ENCODE measurements at places on chromosomes 1 and 21.

DNA sequence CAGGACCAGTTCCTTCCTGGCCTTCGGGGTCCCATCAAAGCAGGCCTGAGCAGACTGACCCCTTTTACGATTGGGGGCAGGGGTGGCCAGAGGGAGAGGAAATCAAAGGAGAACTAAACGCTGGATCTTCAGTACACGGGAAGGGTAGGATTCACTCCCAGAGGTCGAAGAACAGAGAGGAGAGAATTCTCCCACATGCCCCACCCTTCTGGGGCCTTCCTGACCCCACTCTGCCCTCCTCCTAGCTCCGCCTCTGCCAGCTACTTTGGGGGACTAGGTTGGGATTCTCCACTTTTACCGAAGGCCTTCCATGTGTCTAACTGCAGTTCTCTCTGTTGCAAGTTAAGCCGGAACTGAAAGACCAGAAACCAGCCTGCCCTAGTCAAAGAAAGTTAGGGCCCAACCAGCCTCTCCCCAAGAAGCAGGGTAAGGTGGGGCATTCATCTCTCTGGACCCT lies 654 bp upstream of the ARHGEF2 start:
- no peak for DNase-seq

- DNase-seq: no peak
Measured at GRCh38 chr1:212060632-212061472, 25.3 kb downstream of the DTL start.

DNA sequence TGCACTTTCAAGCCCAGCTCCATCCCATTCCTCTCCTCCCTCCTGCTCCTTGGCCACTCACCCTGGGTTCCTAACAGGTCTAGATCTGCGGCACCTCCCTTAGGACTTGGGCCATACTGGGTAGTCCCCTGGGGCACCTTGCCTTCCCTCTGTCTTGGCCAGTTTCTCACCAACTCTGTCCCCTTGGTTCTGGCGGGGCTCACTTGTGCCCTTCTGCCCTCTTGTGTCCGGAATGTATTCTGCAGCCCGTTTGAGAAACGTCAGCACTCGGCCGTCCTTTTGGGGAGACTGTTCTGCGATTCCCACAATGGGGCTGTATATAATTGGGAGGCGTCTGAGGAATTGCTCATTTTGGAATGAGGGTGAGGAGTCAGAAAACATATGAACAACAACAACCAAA lies 162.4 kb downstream of the ZSCAN20 start:
- no peak for DNase-seq

GRCh38 chr1:244019982-244020485 lies 31.0 kb upstream of the ZBTB18 start:
- DNase-seq: no peak

DNA sequence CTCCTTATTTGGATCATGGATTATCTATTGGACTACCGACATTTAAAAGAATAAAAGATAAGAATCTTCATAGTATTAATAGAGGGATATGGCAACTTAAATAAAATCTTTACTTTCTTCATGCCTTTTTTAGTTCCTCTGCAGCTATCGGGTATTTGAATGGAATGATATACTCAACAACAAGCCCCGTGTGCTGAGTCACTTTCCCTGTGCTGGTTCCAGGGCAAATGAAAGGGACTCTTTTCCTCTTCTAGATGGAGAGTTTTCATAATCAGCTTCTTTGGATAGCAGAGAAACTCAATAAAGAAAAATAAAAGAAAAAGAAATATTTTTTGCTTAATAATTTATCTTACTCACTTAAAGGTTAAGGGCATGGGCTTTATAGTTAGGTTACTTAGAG lies 213.7 kb downstream of the LRRC40 start:
- DNase-seq: no peak

DNA sequence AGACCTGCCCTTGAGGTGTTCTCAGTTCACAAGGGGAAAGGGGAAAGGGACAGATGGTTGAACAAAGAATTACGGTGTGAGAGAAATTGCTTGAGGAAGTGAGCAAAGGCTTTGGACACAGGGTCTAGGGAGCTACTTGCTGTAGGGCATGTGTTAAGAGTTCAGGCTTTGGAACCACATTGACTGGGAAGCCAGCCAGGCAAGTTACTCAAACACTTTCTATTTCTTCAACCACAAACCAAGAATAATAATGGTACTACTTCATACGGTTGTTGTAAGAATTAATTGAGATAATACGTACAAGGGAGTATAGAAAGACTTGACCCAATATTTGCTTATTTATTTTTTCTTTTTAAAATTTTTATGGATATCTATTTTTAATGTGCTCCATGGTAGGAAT lies 26.6 kb downstream of the AK4 start:
- peak; percentile 61 for DNase-seq

DNA sequence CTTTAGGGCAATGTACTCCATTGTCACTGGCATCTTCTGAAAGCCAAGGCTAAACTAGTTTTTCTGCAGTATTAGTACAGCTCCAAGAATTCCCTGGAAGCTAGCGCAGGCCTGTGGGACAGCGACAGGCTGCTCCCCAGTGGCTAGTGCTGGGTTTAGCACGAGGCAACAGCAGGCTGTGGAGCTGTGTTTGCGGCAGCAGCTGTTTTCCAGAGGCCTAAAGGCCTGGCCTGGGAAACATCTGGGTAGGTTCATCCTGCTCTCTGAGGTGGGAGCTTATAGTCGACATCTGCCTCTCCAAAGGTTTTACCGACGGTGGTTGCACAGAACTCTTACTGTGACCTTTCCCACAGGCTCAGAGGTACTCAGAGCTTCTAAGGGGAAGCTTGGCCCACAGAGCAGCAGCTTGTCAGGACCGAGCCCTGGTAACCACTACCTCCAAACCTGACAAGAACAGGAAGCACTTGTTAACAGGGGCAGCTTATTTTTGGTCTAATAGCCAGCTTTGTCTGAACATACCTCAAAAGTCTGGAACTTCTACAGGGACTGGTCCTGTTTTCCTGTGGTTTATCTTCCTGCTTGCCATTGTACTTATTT lies 17.2 kb downstream of the CC2D1B start:
- no peak for DNase-seq

DNA sequence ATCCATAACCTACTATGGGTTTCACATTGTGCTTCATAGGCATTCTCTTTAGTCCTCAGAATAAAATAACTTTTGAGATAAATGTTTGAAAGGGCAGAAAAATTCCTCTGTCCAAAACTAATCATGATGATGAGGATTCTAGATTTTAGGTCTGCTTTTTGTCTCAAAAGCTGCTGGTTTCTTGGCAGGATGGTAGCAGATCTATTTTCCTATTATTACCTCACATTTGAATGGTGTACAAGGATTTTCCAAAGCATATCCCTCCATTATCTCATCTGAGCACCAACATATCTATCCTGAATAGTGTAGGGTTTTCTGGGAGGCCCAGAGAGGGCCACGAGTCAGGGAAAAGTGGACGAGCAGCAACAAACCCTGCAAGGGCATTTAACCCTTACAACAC lies 201.9 kb downstream of the PLPP3 start:
- no peak for DNase-seq

- DNase-seq: no peak
Measured at GRCh38 chr1:53583868-53584776, 124.9 kb downstream of the DMRTB1 start.

DNA sequence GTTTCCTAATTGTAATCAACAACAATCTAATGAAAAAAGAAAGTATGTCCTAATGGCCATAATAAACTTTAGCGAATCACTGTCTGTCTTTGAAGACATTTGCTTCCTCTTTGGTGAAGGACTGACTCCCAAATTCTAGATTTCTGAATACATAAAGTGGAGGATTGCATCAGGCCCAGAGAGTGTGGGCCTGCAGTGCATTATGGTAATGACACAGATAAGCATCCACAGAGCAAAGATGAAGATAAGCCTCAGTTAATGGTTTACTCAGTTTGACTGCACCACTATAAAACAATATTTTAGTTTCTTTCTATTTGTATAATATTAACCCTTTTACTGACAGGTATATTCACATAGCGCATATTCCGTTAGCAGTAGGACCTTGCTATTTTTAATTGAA lies 365.5 kb downstream of the KCTD3 start:
- DNase-seq: no peak

- DNase-seq: no peak
Measured at GRCh38 chr1:227948493-227949260, 945 bp upstream of the WNT9A start.

GRCh38 chr1:10178597-10179405 lies 31.6 kb upstream of the KIF1B start:
- no peak for DNase-seq

GRCh38 chr1:52633291-52633754 lies 355 bp downstream of the SHISAL2A start:
- no peak for DNase-seq

GRCh38 chr1:75079538-75080290 lies 54.5 kb upstream of the LHX8 start:
- no peak for DNase-seq

DNA sequence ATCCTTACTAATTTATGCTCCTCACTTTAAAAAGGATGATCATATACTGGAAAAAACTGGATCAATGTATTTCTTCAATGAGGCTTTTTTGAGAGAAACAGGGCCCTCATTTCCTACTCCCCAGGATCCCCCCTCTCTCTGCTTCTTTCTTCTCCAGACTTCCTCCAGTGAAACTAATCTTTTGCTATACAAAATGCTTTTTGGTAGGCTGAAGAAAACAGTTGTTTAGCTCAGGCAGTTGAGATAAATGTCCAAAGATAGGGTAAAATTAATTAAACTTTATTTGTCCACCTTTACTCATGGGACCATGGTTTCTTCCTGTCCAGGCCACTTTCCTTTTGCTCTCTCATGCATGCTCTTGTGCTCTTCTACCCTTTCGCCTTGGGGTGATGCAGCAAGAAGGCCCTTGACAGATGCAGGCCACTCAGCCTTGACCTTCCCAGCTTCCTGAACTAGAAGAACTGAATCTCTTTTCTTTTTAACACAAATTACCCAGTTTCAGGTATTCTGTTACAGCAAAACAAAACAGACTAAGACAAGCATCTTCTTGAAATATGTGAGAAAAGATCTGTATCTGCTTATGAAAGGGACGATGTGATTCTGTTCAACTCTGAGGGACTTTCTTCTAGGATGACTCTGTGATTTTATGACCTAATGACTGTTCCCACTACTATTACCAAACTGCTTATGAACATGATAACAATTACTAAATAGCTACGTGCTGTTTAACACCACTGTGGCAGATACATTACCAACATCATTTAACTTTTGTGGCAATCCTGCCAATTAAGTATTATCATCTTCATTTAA lies 63.7 kb downstream of the NVL start:
- DNase-seq: no peak

GRCh38 chr1:25874635-25875153 lies 814 bp downstream of the PAQR7 start:
- no peak for DNase-seq

DNA sequence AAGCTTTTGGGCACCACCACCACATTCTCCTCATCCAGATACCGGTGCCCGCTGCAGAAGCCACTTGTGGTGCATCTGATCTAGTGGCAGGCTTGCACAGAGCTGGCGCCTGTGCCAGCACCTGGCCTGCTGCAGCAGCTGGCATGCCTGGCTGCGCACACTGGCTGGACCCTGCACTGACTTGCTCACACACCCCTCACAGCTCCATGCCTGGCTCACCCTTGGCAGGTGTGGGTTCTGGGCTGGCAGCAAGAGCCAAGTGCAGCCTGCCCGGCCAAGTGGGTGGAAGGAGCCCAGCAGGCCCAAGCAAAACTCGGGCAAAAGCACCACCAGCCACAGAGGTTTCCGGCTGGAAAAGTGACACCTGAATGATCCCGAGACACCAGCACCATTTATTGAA lies 315.7 kb upstream of the RRP15 start:
- no peak for DNase-seq

- DNase-seq: no peak
Measured at GRCh38 chr1:7301664-7301981, 469.5 kb upstream of the VAMP3 start.

DNA sequence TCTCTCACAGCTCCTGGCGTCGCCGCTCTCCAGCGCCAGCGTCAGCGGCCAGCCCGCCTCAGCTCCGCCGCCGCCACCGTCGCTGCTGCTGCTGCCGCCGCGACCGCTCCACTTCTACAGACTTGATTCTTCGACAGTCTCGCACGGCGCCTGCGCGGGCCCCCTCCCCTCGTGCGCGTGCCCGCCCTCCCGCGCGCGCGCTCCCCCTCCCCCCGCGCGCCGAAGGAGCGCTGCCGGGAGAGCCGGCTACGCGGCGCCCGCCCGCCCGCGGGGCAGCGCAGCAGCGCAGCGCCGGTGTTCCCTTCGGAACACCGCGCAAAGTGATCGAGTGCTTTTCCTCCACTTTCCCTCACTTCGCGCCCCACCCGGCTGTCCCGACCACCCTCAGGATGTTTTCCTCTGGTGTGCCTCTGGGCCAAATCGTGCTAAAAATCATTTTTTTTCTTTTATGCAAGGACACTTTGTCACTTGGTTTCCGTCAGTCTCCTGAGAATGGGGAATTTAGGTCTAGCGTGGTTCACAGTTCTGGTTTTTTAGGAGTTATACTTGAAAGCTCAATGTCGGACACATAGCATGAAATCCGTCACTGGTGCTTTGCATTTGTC lies at the start of gene IRF2BP2:
IRF2BP2 (minus strand) TSS at position 118 of the 605 bp plus-strand sequence. CDS start 684 bp downstream, outside the sequence.
- peak; percentile 81 for DNase-seq

DNA sequence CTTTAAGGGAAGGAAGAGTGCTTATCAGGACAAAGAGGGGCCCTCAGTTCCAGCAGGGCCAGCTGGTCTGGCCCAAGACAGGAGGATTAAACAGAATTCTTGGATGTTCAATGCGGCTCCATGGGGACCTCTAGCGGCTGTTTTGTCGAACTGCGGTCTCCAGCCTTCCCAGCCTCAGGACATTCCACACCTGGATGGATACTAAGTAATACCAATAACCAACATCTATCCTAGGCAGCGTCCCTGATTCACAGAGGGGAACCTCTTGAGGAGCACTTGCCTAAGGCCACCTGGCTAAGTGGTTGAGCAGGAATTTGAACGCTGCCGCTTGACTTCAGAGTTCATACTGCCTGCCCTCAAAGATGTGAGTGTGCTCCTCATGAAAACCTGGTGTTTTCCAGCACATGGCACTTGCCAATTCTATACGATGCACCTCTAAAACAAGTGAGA lies 15.5 kb upstream of the CD247 start:
- DNase-seq: peak; percentile 71

- DNase-seq: no peak
Measured at GRCh38 chr1:168693872-168694238, 35.2 kb downstream of the DPT start.

DNA sequence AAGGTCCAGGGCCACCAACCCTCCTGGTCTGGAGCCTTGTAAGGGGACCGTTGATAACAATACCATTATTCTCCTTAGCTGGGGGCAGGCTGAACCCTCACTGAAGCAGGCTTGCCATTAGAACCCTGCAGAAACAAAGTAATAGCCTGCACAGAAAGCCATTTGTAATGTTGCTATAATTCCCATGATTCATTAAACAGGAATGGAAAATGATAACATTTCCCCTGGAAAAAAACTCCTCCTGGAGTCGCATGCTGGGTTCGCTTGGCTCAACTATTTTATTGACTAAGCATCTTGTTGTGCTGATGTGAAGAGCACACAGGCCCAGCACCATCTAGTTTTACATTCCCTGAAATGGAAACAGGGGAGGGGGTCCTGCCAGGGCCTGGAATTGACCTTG lies 155.6 kb upstream of the CSF3R start:
- DNase-seq: no peak

- no peak for DNase-seq
Measured at GRCh38 chr1:201900476-201900875, 11.8 kb downstream of the SHISA4 start.

Data from breast epithelium (tissue), 4 donors.